ENCODE measurements at places on chromosomes 11 and 22.

DNA sequence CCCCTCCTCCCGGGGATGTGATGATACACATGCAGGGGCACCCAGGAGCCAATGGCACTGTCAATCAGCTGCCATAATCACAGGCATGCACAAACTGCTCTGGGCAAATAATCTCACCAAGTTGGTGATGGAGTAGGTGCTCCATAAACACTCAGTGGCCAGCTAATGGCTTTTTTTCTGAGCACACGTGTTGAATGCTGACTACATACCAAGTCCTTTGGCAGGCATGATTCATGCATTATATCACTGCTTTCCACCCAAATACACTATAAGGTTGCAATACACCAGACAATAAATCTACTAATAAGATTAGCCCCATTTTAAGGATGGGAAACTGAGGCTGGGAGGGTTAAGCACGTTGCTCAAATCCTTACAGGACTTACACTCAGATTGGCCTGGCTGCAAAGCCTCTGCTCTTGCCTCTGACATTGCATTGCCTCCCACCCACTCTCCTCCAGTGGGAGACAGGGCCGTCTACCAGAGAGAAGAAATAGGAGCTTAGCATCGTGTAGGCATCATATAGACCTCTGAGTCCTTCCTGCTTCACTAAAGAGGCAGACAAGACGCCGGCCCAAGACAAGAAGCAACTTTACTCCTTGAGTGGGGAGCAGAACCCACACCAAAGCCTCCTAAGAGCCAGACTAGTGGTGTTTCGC lies 32.7 kb upstream of the ACCSL start:
- DNase-seq, result no peak

- DNase-seq, result no peak
Observed at GRCh38 chr11:64458997-64459396, 100.0 kb downstream of the RPS6KA4 start.

DNA sequence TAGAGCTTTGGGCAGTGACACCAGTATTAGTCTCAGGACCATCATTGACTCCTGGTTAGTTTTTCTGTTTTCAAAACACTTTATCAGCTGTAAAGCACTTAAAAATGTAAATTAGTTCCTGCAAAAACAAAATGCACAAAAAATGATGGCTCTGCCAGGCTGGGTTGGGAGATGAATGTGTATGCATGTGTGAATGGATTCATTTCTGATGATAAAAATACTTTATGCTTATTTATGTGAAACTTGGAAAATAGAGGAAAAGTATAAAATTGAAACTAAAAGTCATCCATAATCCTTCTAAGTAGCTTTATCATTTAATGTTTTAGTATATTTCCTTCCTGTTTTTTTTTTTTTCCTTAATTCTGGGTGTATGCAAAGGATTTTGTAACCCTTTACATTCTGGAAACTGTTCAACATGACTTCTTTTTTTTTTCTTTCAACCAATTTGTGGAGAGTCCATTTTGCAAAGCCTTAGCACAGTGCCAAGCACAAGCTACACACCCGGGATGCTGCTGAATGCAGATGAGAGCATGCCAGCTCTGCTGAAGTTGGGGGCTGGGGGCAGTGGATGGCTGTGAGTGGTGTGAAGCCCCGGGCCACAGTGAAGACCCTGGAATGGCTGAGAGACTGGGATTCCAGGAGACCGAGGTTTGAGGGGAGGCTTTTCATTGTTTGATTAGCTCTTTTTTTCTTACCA lies 37.6 kb downstream of the PTPRJ start:
- no peak for DNase-seq

- no peak for DNase-seq
Observed at GRCh38 chr22:20648306-20648903, 125.5 kb upstream of the SERPIND1 start.

DNA sequence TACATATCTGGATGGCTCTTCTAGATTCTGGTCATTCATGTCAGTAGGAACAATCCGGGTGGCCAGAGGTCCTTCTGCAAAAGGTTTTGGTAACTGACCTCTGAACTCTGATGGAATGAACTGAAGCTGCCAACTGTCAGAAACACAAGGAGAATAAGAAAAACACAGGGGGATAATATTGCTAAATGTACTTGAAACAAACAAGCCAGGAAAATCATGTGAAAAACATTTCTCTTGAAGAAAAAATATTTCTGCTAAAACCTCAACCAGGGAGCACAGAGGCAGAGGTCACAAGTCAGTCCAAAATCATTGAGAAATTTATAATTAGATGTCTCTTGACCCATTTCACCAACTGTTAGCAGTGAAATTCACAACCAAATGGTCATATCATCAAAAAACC lies 35.2 kb downstream of the ALG9 start:
- DNase-seq, result no peak

DNA sequence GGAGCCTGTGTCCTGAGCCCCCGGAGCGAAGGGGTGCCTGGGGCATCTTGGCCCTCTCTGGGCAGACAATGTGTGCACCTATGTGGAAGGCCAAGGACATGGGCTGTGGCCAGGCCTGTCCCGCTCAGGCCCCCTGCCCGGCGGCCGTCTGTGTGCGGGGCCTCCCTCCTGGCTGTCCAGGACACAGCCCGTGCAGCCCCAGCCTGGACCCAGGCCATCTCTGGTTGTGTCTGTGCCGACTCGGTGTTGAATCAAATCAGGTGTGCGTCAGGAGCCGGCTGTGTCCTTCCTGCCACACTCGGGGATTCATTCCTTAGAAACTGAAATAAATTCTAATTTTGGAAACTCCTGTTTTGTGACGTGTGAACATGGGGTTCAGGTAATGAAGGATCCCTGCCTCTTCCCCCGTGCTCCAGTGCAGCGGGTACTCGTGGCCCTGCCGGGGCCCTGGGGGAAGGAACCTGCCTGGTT lies 1.5 kb upstream of the SELENOO start:
- no peak for DNase-seq

- peak; percentile 40 for DNase-seq
Observed at GRCh38 chr11:57460758-57461749, 726 bp downstream of the RTN4RL2 start.

DNA sequence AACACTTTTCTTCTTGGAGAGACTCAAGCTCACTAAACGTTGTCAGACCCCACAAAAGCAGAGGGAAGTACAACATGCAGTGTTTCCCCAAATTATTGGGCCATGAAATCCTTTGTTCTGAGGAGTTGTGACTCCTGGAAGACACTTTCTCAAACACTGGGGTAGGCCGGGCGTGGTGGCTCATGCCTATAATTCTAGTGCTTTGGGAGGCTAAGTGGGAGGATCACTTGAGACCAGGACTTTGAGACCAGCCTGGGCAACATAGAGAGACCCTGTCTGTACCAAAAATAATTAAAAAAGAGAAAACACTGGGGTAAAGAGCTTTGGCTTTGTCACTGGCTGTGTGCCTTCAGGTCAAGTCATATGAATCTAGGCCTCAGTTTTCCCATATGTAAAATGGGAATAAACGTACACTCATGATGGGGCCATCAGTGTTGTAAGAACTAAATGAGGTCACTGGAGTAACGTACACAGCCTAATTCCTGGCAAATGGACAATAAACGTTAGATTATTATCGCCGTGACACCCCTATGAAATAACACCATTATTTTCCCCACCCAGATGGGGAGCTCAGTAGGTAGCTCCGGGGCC lies 92.0 kb downstream of the RRM1 start:
- no peak for DNase-seq
